Left lung (tissue), 14 donors: ENCODE measurements at places on chromosomes 1 and 21. TPM values are rescaled to one million over a fixed set of nuclear protein-coding genes. Genes with fewer than 3 reads are reported as not detected.

Gene GJA5
- 109 TPM for total RNA-seq

Gene FAM72D
- 0.84 TPM for total RNA-seq

DNA sequence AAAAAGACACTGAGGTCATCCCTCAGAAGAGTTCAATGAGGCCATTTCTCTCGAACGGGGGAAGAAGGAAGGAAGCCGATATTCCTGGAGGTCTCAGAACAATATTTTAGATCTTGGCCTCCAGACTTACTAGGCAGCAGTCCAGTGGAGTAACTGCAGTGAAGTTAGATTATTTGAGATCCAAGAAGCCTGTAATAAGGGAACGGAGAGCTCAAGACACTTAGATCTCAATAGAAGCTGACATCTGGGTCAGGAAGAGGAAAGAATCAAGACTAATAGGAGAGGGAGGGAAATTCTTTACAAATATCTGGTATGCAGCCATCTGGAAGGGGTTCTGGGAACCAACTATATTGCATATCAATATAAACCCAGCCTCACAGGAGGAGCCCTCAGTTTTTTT is 13.6 kb upstream of the ENAH start:
- DNase-seq, result no peak

GRCh38 chr1:212506666-212507065 is 73.9 kb downstream of the NENF start:
- no peak for DNase-seq

GRCh38 chr1:48619539-48619938 is 147.5 kb upstream of the SPATA6 start:
- DNase-seq, result no peak

- peak; percentile 64 for DNase-seq
Observed at GRCh38 chr1:228064296-228064695, 18.2 kb upstream of the ARF1 start.
